ENCODE measurements at places on chromosomes 4 and X. TPM values are rescaled to one million over a fixed set of nuclear protein-coding genes. Genes with fewer than 3 reads are reported as not detected.

Gene PDGFRA
- polyA plus RNA-seq = 129 TPM

DNA sequence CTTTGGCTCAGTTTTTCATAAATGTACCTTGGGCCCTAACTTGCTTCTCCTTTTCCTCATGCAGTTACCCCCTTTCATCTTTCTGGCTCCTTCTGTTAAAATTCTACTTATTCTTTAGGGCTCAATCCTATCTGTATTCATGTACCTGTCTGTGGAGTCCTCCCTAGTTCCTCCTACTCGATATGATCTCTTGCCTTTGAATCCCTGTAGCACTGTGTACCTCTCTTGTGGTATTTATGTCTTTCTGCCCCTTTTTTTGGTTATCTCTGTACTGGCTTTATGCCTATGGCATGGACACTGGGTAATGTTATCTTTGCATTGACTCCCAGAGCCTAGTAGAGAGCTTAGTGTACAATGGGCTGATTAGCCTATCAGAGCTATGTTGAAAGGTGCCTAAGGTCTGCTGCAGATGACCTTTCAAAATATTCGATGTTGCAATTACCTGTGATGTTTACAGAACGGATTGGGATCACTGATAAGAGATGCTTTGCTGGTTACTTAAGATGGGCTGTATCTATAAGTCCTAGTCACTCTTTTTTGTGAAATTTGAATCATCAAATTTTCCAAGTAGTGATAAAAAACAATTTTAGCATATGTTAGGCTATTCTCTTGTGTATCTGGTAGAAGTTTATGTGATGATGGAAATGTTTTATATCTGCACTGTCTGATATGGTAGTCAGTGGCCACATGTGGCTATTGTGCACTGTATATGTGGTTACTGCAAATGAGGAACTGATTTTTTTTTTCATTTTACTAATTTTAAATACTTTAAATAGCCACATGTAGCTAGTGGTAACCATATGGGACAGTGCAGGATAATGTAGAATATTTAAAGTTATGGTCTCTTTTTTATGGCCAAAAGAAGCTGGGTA is 33.5 kb downstream of the TMEM164 start:
- no peak for DNase-seq

GRCh38 chrX:31606771-31607170 is 534.9 kb upstream of the FTHL17 start:
- no peak for DNase-seq

GRCh38 chr4:99868126-99868596 is 26.1 kb downstream of the LAMTOR3 start:
- no peak for DNase-seq

GRCh38 chrX:133980406-133980805 is 5.0 kb downstream of the GPC3 start:
- no peak for DNase-seq

GRCh38 chrX:110448459-110448858 is 89.8 kb downstream of the RTL9 start:
- DNase-seq = no peak

Gene SLITRK4
- 15.6 TPM for polyA plus RNA-seq

DNA sequence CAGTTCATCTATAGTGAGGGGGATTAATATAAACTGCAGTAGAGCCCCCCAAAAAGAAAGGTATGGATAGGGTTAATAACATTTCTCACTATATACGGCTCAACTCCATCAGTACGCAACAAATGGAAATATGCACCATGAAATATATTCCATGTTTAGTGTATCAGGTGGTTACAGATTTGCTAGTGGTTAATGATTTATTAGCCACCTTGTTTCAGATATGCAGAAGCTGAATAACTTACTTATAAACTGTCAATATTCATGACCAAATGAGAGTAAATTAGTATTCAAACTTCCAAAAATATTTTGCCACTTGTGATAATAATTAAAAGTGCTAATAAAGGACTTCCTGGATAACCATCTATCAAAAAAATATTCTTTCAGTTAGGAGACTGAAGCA is 14.8 kb downstream of the AMTN start:
- DNase-seq = no peak

GRCh38 chr4:113467581-113467980 is 294.0 kb downstream of the CAMK2D start:
- DNase-seq = no peak

DNA sequence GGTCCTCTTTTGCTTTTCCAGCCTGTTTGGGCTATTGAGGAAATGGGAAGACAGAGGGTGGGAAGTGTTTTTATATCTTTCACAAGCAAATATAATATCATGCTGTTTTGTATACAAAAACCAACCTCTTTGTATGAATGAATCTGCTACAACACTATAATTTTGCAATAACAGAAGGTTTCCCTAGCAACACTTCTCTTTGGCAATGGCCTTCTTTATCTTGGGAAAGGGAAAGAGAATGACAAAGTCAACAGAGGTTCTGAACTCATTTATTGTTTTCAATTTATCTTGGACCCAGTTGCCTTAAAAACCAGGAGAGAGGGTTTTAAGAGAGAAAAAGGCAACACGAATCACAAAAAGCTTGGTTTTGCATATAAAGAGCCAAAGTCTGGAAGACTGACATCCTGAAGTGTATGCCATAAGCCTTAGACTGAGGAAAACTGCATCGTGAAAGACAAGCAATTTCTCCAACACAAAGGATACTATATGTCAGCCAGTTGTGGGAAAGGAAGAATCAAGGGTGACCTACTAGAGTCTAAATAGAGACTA is 121.8 kb upstream of the FAM241A start:
- DNase-seq = no peak

- no peak for DNase-seq
These were observed 850.4 kb upstream of the FRG1 start for GRCh38 chr4:189090174-189090814.

DNA sequence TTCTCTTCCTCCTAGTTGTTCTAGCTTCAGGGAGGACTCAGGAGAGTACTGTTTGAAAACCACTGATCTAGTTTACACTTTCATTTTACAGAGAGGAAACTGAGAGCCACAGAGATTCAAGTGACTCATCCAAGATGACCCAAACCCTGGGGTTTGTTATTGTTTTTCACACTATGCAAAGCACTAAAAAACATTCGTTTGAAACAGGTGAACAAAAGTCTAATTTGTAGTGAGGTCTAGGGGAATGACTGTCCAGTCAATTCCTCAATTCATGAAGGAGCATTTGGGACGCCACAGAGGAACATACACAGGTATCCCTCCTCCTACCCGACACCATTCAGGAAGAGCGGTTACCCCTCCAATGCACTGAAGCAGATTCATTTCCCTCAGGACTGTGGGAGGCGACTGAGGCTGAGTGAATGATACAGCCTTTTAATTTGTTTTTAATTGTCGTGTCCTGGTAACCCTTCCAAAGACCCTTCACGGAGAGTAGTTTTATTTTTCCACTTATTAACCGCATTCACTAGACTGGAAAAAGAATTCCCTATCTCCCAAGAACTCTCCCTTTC is 30.3 kb downstream of the TLR10 start:
- DNase-seq = peak; percentile 86

Gene BMP3
- 2.9 TPM for polyA plus RNA-seq

GRCh38 chr4:43339435-43339834 is 446.9 kb downstream of the GRXCR1 start:
- DNase-seq = no peak

- DNase-seq = no peak
These were observed 149.3 kb upstream of the FABP2 start for GRCh38 chr4:119471259-119471658.

GRCh38 chrX:47093248-47093647 is 15.0 kb downstream of the RGN start:
- DNase-seq = no peak

Gene PNPLA4
- 18.7 TPM for polyA plus RNA-seq

DNA sequence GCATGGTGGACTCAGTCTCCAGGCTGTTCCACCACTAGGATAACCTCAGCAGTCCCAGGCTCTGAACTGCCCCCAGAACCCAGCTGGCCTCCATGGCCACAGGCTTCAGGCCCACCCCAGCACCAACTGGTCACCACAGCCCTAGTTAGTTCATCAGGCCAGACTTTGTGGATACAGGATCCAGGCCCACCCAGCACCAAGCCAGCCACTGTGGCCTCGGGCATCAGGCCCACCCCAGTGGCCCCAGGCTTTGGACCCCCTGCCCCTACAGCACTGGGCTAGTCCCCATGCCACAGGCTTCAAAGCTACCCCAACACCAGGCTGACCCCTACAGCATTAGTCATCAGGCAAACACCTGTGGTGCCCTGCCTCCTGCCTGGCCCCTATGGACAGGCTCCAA is 50.0 kb downstream of the ZCCHC13 start:
- DNase-seq = no peak

Gene MAGEA11
- not detected for polyA plus RNA-seq

DNA sequence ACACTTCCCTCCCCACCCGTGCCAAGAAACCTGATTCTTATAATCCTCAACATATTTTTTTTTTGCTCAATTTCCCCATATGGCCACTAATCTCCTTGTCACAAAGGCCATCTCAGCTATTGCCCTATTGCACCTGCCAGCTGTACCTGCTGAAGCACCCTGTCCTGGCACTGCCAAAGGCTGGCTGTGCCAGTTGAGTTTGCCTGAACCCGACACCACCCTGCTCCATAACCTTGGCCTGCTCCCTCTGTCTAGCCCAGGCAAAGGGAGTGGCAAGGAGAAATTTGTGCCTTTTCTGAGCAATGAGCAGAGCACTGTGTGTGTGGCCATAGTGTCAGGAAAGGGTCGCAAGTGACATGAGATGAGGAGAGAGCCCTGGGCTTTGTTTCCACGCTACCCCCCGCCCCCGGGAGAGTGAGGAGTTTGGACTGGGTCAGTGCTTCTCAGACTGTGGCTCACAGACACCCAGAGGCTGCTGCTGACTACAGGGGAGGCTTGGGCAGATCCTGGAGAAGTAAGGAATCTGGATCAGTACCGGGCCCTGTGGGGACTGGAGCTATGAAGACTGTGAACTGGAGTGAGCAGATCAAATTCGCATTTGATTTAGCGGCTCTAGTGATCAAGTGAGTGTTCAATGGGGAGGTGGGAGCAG is 42.2 kb upstream of the HMGB3 start:
- DNase-seq = no peak

DNA sequence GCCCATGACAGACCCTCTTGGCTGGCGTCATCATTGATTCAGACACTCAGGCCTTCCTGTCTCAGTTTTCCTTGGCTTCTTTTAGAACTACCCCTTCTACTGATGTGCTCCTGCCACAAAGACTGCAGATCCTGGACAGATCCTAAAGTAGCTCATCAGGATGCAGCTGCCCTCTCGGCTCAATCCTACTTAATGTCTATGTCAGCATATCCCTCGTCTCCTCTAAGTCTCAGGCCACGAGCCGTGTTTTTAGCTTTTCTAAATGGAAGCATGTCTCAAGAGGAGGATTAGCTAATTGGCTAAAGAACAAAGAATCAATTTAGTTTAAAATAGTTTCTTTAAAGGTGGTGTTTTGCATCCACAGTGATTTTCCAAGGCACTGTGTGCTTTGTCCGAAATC is 447.7 kb downstream of the STIM2 start:
- DNase-seq = no peak

- no peak for DNase-seq
These were observed 137.9 kb downstream of the MAGEB17 start for GRCh38 chrX:16305187-16305586.

- no peak for DNase-seq
These were observed 608.8 kb upstream of the PCDH10 start for GRCh38 chr4:132540268-132540667.

DNA sequence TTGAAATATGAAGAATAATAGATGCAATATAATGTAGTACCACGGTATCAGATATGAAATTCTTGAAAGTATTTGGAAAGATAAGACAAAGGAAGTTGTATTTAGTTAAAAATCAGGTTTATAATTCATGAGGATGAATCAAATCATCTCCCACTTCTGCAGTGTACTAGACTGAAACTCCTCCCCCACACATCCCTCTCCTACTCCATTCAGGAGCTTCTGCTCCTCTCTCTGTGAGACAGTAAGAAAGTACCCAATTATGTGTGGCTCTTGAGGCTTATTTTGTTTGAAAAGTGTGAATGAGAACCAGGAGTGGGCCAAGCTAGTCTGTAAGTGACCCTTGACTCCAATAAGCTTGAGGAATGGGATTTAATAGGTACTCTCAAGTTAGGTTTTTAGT is 9.5 kb downstream of the SLAIN2 start:
- no peak for DNase-seq

Gene TMEM35A
- 132 TPM for polyA plus RNA-seq

Gene BTC
- polyA plus RNA-seq = 0.51 TPM

GRCh38 chrX:105753411-105753810 is 68.9 kb upstream of the NRK start:
- no peak for DNase-seq

DNA sequence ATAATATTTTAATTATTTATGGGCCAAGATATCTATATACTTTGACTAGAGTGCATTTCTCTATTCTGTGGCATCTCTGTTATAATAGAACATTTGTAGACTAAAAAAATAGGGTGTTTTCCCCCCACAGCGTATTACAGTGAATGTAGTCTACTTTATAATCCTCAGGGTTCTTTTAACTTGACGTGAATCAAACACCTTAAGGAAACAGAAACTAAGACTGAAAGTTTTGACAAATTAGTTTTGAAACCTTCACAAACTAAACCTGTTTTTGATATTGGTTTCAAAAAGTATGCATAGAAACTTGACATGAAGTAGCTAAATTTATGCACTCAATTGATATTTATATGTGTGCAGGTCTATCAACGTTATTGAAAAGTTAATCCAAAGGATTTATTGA is 1963.1 kb upstream of the TENM3 start:
- DNase-seq = no peak

DNA sequence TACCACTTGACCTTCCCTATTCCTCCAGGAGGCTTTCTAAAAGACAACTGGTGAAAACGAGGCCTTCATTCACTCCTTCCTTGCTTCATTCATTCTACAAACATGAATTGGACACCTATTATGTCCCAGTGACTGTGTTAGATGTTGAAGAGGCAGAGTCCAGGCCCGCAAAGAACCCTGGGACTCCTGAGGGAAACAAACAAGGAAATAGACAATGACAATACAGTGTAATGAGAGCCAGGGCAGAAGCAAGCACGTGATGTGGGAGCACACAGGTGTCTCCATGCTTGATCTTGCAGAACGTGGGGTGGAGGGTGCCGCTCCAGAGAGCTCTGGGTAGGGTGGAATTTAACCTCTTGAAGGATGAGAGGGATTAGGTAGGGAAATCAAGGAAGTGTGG is 137.6 kb upstream of the KLF3 start:
- no peak for DNase-seq

GRCh38 chr4:62328526-62328925 is 1128.4 kb downstream of the ADGRL3 start:
- DNase-seq = no peak
